ENCODE measurements at places on chromosomes 5 and 9.

DNA sequence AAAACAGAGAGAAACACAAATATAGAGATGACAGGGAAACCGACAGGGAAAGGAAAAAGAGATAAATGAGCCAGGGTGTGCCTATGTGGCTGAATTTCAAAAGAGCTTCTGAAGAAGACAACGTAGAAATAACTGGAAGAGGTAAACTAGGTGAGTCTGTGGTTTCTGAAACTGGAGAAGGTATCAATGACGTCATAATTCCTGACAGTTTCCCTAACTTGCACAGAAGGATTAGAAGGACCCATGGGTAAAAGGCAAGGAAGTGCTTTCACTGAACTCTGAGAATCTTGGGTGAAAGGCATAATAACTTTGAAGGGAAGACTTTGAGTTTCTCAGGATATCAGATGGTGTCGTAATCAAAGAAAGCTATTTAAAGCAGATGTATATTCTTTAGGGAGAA is 790.8 kb upstream of the NUDT12 start:
- DNase-seq: no peak

DNA sequence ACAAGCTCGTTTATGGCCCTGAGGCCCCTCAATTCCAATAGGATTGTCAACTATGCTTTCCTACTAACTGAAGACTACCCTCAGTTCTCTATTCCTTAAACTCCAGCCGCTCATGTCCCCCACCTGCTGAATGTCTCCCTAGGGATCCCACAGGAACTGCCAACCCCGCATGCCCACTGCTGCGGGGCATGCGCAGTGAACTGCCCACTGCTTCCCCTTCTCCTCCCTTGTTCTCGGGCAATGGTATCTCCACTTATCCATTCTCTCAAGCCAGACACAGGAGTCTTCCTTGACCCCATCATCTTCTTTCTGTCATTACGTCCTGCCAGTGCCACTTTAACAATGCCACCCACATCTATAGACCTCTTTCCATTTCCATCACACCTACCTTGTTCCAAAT is 90.0 kb downstream of the FGF18 start:
- DNase-seq: no peak

- peak; percentile 19 for DNase-seq
These were observed 39.3 kb downstream of the CEP72 start for GRCh38 chr5:651296-652022.

- no peak for DNase-seq
These were observed 54.4 kb downstream of the KCNV2 start for GRCh38 chr9:2771661-2772060.

- DNase-seq: no peak
These were observed 138.0 kb downstream of the ENC1 start for GRCh38 chr5:74502479-74502950.

DNA sequence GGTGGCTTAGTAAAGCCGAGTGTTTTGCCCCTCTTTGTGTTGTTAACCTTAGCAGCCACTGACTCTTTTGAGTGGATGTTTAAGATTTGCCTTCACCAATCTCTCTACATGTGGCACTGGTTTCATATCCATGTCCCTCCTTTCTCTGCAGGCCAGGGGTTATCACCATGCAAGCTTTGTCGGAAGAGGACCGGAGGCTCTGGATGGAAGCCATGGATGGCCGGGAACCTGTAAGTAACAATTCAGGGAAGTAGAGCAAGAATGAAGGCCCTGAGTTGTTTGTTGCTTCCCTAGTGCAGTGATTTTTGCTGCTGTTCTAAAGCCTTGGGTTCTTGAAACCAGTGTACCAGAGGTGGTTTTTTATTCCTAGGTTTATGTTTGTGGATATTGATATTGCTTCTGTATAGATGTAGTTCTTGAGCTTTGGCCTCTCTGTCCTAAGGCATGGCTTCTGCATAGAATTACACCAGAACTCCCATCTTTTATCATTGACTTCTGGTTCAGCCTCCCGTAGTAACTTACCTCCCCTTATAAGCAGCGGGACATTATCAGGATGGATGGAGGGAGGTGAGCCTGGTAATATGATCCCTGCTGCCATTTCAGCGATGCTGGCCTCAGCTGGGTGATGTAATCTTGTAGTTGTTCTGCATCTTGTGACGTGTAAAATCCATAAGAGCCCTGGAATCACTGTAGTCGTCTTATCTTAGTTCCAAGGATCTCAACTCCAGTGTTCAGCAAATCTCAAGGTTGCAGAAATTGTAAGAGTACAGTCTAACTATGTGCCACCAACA is 161.9 kb downstream of the ARHGAP26 start:
- no peak for DNase-seq

DNA sequence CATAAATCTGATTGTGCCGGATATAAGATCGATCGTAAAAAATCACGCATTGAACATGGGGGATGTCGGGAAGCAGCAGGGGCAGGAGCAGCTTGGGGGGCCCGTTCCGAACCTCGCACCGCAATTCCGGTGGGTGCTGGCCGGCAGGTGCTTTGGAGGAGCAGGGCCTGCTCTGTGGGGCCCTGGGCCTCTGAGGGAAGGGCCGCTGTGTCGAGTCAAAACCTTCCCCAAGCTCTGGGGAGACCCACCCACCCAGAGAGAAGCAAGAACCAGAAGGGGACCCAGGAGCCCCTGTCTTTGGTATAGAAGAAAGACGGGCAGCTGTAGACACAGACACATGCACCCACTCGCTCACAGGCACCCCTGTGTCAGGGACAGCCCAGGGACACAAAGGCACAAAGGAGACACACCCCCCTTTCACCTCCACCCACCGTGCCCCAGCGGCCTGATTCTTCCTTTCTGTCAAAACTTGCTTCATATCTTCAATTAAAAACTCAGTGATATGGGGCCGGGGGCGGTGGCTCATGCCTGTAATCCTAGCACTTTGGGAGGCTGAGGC is 49.4 kb upstream of the ZBTB43 start:
- DNase-seq: no peak

DNA sequence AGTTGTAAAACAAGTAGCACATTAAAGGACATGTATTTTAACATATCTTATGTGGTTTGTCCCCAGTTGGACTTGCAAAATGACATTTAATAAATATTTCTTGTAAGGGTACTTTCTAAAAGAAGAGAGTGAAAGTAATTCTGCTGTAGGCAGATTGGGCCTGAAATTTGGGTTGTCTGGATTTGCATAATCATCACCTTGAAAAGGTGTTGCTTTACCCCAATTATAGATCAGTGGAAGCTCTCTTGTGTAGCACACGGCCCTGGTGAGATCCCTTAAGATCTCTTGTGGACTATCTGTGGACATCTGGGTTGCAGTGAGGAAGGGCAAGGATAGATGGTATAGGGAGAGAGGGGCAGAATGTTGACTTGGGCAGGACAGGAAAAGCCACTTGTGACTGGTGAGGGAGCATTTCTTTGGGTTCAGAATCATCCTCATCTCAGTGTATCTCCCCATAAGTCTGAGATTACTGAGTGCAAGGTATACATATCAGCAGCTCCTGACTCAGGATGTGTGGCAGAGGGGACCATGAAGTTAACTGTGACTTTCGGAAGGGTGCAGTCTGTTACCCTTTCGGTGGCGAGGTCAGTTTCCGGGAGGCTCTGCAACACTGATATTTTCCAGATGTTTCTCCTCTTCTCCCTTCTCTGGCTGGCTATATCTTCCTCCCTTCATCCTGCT is 2.0 kb upstream of the TNFAIP8 start:
- DNase-seq: no peak

DNA sequence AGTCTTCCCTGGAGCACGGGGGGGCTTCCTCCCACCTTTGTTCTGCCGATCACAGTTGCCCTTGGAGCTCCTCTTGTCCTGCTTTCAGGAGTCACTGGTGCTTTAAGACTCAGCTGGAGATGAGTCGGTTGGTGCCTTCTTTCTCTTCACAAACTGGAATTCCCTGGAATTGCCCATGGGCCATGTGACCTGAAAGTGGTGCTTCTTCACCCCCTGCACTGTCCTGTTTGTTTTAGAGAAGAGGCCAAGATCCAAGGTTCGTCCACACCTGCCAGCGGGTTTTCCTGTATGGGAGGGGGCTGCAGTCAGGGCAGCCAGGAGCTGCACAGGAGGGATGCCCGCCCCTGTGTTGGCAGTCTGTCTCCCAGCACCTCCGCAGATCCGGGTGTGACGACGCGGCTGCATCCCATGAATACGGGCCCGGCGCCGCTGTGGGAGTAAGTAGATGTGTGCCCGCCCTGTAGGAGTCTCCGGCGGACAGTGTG is 9.5 kb upstream of the MRPS2 start:
- DNase-seq: no peak

DNA sequence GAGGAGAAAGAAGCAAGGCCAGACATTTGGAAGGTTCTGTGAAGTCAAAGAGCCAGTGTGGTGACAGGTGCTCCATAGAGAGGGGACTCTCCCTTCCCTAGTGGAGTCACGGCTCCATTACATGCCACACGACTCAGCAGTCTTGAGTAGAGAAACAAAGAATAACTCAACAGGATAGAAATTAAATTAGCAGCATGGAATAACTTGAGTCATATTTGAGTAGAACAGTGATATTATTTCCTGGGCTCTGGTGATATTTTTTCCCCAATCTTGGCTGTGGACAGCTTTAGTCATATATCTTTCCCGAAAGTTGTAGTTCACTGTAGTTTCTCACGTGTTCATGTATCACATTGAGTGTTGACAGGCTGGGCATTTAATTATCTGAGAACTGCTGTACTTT is 149.7 kb upstream of the EFNA5 start:
- DNase-seq: no peak

GRCh38 chr9:120935383-120935857 is 8.8 kb upstream of the TRAF1 start:
- DNase-seq: peak; percentile 95

- no peak for DNase-seq
These were observed 321.0 kb upstream of the TLE4 start for GRCh38 chr9:79250806-79251205.

- no peak for DNase-seq
These were observed 92.3 kb downstream of the RPS23 start for GRCh38 chr5:82185851-82186250.

DNA sequence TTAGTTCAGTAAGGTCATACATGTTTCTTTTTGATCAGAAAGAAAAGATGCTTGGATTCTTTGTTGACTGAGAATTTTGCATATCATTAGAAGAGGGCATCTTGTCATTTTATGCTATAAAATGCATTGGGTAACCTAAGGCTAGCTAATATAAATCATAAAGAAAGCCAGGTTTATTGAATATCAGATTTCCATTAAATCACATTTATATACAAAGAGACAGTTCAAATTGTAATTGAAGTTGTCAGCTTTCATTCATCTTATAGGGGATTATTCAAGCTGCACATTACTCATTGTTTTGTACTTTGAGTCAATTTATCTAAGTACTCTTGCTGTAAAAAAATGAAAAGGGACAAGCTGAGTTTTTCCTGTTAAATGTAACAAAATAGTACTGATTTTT is 259.1 kb upstream of the CDH12 start:
- no peak for DNase-seq

DNA sequence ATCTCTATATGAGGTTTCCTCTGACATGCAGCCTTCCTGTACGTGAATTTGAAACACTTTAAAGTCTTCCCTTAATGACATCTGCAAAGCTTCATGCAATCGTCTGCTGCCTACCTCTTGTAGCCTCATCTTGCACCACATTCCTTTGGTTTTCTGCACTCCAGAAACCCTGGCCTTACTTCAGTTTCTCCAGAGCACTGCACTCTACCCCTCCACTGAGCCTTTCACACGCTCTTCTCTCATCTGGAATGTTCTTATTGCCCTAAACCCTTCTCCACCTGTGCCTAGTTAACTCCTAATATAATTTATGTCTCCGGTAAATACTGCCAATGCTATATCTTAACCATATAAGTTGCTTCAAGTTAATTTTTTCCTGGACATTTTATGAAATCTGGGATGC is 168.8 kb upstream of the SLC27A6 start:
- DNase-seq: no peak

DNA sequence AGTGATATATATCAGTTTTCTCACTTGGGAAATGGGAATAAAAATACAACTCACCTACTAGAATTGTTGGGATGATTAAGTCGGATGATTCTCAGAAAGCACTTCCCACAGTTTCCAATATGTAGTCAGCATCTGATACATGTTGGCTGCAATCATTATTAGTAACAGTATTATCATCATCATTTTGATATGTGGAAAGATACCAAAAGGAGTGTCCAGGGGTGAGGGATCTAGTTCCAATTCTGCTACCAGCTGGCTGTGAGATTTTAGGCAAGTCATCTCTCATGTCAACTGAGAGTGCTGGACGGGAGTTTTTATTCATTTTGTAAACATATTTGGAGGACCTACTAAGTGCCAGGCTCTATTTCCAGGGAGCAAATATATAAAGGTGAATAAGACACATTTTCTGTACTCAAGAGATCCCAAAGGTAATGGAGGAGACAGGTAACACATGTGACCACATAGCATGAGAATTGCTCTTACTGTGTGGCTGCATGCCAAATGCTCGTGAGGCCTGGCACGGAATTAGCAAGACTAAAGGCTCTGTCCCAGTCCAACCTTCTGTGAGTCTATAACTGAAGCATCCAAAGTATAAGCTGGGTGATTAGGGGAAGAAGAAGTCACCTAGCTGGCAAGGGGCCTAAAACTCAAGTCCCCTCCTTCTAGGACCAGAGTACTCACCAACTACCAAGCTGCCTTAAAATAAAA is 83.0 kb downstream of the GRIA1 start:
- DNase-seq: no peak

- no peak for DNase-seq
These were observed 6.6 kb downstream of the IDNK start for GRCh38 chr9:83629433-83630104.

DNA sequence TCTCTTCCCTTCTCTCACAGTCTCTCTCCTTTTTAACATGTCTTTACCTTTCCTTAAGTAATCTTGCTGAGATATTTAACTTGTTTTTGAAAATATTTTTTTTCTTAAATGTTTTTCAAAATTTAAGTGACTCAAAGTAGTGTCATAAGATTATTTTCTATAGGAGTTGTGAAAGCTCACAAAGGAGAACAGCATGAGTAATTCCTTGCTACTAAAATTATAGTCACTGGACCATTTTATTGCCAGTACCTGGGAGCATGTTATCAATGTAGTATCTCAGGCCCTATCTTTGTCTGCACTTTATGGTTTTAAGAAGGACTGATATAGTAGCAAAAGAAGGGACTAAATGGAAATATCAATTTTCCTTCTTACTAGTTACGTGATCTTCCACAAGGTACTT is 181.9 kb downstream of the TMEM232 start:
- no peak for DNase-seq

DNA sequence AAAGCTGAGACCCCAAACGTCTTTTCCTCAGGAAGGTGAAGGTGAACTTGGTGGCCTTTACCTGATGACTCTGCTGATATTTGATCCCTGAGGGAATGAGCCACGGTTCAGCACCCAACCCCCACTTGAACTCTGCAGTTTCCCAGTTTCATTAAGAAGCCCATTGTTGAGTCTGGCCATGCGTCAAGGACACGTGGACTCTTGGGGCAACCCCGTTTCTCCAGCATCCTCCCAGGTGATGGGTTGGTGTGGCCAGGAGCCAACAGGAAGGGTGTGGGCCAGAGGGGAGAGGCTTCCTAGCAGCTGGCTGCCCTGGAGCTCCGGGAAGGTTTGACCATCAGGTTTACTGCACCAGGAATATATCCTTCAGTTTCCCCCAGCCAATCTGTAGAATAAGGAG is 59.5 kb upstream of the GNE start:
- peak; percentile 29 for DNase-seq

Data from psoas muscle (tissue), 8 donors.